Epithelial cell of alveolus of lung (primary cell): ENCODE measurements at places on chromosomes 5 and 9. TPM values are rescaled to one million over a fixed set of nuclear protein-coding genes. Genes with fewer than 3 reads are reported as not detected.

The BTNL8 gene
- total RNA-seq = not detected in 2 replicates

The SLC36A3 gene
- total RNA-seq = not detected in 2 replicates

The KIF12 gene
- under 0.01 TPM in 1 of 2 replicates, not detected in the other for total RNA-seq

The CARTPT gene
- not detected in 2 replicates for total RNA-seq

The ZFP37 gene
- 1.3 and 4.6 TPM in 2 replicates for total RNA-seq

The OLFML2A gene
- total RNA-seq = 15.8 and 89.3 TPM in 2 replicates

The GFI1B gene
- not detected in 2 replicates for total RNA-seq

The PGM5 gene
- 0.39 and 1.4 TPM in 2 replicates for total RNA-seq

The LRRC70 gene
- total RNA-seq = 0.24 and 0.26 TPM in 2 replicates

The TXNDC15 gene
- 67.2 and 83.0 TPM in 2 replicates for total RNA-seq

The C5orf47 gene
- total RNA-seq = not detected in 2 replicates

The ASPN gene
- total RNA-seq = not detected in 2 replicates

The NPR3 gene
- total RNA-seq = 2.7 and 26.7 TPM in 2 replicates

The LCN12 gene
- not detected in 2 replicates for total RNA-seq

The OBP2B gene
- total RNA-seq = not detected in 2 replicates

The ZBED3 gene
- 0.65 and 1.7 TPM in 2 replicates for total RNA-seq

The CDH12 gene
- total RNA-seq = 0.52 and 2.0 TPM in 2 replicates

The GDNF gene
- 0.39 TPM in 1 of 2 replicates, not detected in the other for total RNA-seq

The PCDHB14 gene
- 1.4 TPM in 1 of 2 replicates, not detected in the other for total RNA-seq

The INSL4 gene
- not detected in 2 replicates for total RNA-seq

The SH2D3C gene
- 0.08 and 0.52 TPM in 2 replicates for total RNA-seq

The NMUR2 gene
- total RNA-seq = 0.24 TPM in 1 of 2 replicates, not detected in the other

The HRCT1 gene
- 0.13 and 3.4 TPM in 2 replicates for total RNA-seq

The FGF10 gene
- 0.13 and 40.6 TPM in 2 replicates for total RNA-seq

The PCDHB15 gene
- under 0.01 and 0.48 TPM in 2 replicates for total RNA-seq

The BTNL3 gene
- not detected in 2 replicates for total RNA-seq

The TXNDC8 gene
- not detected in 2 replicates for total RNA-seq

The LCN9 gene
- total RNA-seq = not detected in 2 replicates

The PCDHB4 gene
- under 0.01 TPM in 1 of 2 replicates, not detected in the other for total RNA-seq

The GRPEL2 gene
- 7.9 and 19.3 TPM in 2 replicates for total RNA-seq

The CREBRF gene
- 2.7 and 8.5 TPM in 2 replicates for total RNA-seq

The TEK gene
- 3.0 and 3.7 TPM in 2 replicates for total RNA-seq

The IFNK gene
- total RNA-seq = not detected in 2 replicates

The ADCY2 gene
- total RNA-seq = under 0.01 and 0.08 TPM in 2 replicates

The S100Z gene
- total RNA-seq = not detected in 2 replicates

The NCS1 gene
- 22.8 and 57.9 TPM in 2 replicates for total RNA-seq

The SPINK6 gene
- not detected in 2 replicates for total RNA-seq

The ROR2 gene
- total RNA-seq = 16.3 and 79.0 TPM in 2 replicates

The MOB3B gene
- total RNA-seq = 1.0 and 3.8 TPM in 2 replicates

The ARID3C gene
- 0.13 TPM in 1 of 2 replicates, not detected in the other for total RNA-seq

The GM2A gene
- 20.4 and 36.9 TPM in 2 replicates for total RNA-seq

The COL27A1 gene
- total RNA-seq = 3.2 and 4.6 TPM in 2 replicates

The CCDC69 gene
- 3.5 and 13.6 TPM in 2 replicates for total RNA-seq

The ELOVL7 gene
- total RNA-seq = 0.39 TPM in 1 of 2 replicates, not detected in the other

The AQP3 gene
- total RNA-seq = 1.3 and 17.7 TPM in 2 replicates

The HTR1A gene
- not detected in 2 replicates for total RNA-seq

The SLC1A1 gene
- 0.96 and 8.9 TPM in 2 replicates for total RNA-seq

The KCNT1 gene
- total RNA-seq = not detected in 2 replicates

The CCDC192 gene
- not detected in 2 replicates for total RNA-seq

The PKD2L2 gene
- total RNA-seq = not detected in 2 replicates
